ENCODE measurements at places on chromosomes 11 and 22.

- DNase-seq, result no peak
Observed at GRCh38 chr11:44580701-44581100, 15.2 kb downstream of the CD82 start.

- DNase-seq, result no peak
Observed at GRCh38 chr11:61869708-61870451, 21.5 kb downstream of the FADS3 start.

DNA sequence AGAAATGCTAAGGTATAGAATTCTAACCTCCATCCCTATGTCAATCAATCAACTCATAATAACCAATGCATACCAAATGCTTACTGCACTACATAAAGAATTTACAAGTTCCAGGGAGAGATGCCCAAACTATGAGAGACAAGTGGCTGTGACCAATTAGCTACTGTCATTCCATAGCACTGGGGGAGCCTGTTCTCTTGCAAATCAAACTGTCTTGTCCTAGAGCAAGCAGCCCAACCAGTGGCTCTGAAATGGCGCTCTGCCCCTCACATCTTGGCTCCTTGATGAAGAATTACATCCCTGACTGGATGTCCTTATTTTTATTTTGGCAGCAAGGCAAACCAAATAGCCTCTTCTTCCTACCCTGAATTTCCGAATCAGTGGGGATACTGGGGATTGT, 272.4 kb upstream of the SYN3 start:
- DNase-seq, result no peak

GRCh38 chr11:38721586-38722315, 2123.7 kb upstream of the RAG2 start:
- DNase-seq, result no peak

- DNase-seq, result no peak
Observed at GRCh38 chr11:125376117-125376516, 119.9 kb downstream of the FEZ1 start.

- DNase-seq, result no peak
Observed at GRCh38 chr11:102883141-102883540, 8.4 kb upstream of the MMP12 start.

DNA sequence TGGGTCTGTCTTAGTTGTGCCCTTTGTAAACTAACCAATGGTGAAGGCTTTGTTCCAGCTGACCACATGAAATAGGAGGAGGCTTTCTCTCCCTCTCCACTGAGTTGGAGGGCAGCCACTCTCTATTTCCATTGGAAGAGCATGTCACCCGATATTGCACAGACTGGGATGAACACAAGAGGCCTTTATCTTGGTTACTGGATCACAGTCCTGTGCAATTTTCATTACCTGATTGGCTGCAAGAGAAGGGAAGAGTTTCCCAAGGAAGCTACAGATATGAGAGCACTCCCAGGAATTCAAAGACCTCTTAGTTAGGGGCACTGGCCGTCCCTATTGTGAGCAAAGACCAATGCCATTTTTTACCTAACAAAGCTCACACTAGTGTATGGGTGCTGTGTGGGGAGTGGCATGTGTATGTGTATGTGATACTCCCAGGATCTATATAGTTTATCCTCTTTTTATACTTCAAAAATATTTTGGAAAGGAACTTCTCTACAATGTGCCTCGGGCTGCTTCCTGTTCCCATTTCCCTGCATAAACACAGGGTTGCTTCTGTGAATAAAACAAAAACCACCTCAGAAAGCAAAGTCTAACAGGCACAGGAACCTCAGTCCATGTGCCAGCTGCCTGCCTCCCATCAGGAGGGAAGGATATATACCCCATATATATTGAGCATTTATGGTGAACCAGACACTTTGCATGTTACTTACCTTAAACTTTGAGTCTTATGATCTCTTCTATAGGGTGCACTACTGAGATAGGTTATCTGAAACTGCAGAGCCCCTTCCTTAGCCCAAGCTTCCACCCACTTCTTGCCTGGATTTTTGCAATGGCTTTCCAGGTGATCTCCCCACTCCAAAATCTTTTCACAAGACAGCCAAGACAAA, 126.5 kb downstream of the RASSF10 start:
- DNase-seq, result no peak

- DNase-seq, result no peak
Observed at GRCh38 chr11:103844327-103845215, 191.9 kb upstream of the DDI1 start.

DNA sequence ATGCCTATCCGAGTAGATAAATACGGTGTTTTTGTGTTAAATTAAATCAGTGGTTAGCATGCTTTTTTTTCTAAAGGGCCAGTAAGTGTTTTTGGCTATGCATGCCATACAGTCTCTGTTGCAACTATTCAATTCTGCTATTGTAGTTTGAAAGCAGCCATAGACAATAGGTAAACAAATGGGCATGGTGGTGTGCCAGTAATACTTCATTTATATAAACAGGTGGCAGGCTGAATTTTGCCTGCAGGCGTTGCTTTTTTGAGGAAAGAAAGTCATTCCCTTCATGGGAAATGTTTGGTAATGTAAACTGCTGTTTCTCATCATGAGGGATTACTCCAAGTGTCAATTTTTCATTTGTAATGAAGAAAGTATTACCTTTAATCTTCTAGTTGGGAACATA, 106.5 kb downstream of the TMEM135 start:
- DNase-seq, result no peak

- no peak for DNase-seq
Observed at GRCh38 chr11:31397239-31397834, 27.7 kb downstream of the DNAJC24 start.

DNA sequence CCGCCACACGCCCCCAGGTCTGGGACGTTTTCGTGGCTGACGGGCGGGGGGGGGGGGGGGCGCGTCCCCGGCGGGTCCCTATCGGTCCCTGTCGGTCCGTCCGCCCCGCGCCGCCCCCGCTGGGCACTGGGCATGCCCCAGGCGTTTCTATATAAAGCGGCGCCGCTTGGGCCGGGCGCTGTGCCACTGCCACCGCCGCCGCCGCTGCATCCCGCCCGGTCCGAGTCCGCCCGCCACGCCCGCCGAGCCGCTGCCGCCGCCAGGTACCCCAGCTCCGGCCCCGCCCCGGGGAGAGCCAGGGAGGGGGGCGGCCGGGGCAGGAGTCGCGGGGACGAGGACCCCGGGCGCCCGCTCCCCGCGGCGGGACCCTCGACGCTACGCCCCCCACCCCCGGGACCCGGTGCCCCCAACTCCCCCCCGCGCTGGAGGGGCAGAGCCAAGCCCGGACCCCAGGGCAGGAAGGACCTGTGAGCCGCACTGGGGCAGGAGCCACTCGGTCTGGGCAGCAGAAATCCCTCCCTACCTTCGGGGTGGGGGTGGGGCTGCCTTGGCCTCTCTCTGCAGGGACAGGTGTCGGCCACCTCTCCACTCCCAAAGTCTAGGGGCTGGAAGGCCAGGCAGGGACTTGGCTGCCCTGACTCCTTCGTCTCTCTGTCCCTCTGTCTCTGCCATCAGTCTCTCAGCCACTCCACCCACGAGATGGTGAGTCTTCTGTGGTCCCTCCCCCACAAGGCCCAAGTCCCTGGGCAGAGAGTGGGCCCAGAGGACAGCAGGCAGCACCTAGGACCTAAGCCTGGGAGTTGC, at the start of gene CARNS1:
CARNS1 (plus strand) TSS at position 178 of the 804 bp plus-strand sequence; CDS start at position 700, 522 bp downstream.
- DNase-seq, result no peak

- no peak for DNase-seq
Observed at GRCh38 chr22:24813861-24814770, 8.1 kb downstream of the SGSM1 start.

- DNase-seq, result no peak
Observed at GRCh38 chr11:92623055-92623454, 346.4 kb upstream of the MTNR1B start.

GRCh38 chr11:27557226-27557625, 50.7 kb upstream of the LIN7C start:
- no peak for DNase-seq

DNA sequence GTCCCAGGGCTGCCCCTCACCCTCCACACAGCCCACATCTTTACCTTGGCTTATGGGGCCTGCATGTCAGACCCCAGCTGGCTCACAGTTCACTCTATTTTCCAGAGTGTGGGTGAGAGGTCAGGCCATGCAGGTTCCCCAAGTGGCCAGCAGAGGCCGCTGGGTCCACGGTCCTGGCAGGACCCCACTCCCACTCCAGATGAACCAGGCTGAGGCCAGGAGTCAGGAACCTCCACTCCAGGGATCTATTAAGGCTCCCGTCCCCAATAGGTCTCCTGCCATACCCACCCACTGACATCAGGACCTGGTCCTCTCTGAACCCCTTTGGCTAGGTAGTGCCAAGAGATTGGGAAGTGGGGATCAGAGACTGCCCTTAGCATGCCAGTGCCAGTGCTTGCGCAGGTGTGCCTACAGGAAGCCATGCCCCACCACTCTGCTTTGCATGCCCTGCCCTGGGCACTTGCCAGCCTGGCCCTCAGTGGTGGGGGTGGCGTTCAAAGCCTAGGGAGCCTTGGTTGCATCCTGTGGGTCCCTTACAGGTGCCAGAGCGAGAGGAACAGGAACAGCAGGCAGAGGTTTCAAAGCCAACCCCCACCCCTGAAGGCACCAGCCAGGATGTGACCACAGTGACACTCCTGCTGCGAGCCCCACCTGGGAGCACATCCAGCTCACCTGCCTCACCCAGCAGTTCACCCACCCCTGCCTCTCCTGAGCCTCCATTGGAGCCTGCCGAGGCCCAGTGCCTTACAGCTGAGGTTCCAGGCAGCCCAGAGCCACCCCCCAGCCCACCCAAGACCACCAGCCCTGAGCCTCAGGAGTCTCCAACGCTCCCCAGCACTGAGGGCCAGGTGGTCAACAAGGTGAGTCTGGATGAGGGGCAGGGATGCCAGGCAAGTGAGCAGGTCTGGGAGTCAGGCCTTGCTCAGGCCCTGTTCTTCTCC, 8.3 kb downstream of the SMTN start:
- no peak for DNase-seq

- DNase-seq, result no peak
Observed at GRCh38 chr11:125332821-125333220, 163.2 kb downstream of the FEZ1 start.
